Activated B cell treated with CpG ODN at 0.5 μM for 24 hours (primary cell): ENCODE measurements at places on chromosomes 7 and 10. TPM values are rescaled to one million over a fixed set of nuclear protein-coding genes. Genes with fewer than 3 reads are reported as not detected.

- no peak for DNase-seq
- no peaks in the 10 kb centered on the region for H3K36me3 ChIP-seq
- no peaks in the 10 kb centered on the region for H3K4me1 ChIP-seq
- H3K4me3 ChIP-seq: no peak overlapping the region
- no peaks in the 10 kb centered on the region for H3K27me3 ChIP-seq
- no peak overlapping the region for H3K27ac ChIP-seq
These were observed 50.9 kb downstream of the GLI3 start for GRCh38 chr7:42186151-42186550.

- no peaks in the 10 kb centered on the region for H3K27me3 ChIP-seq
- peaks cover 5% of the 10 kb centered on the region for H3K4me1 ChIP-seq
- DNase-seq: no peak
- no peak overlapping the region for H3K4me3 ChIP-seq
These were observed 21.0 kb upstream of the CCDC71L start for GRCh38 chr7:106681815-106682495.

GRCh38 chr7:46391231-46392201 is 470.4 kb upstream of the IGFBP3 start:
- H3K4me3 ChIP-seq: no peak overlapping the region
- no peaks in the 10 kb centered on the region for H3K27me3 ChIP-seq
- H3K27ac ChIP-seq: no peak overlapping the region
- no peak for DNase-seq
- no peaks in the 10 kb centered on the region for H3K36me3 ChIP-seq
- H3K4me1 ChIP-seq: no peaks in the 10 kb centered on the region

DNA sequence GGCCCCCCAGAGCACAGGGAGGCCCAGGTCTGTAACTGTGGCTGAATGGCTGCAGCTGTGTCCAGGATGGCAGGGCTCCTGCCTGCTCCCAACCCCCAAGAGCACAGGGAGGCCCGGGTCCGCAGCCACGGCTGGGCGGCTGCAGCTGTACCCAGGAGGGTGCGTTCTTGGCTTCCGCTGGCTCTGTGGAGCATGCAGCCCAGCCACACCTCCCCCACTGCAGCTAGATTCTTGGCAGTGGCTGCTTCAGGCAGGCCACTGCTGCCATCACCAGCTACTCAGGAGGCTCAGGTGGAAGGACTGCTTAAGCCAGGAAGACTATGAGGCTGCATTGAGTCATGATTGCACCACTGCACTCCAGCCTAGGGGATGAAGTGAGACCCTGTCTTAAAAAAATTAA is 27.9 kb downstream of the C7orf25 start:
- H3K4me3 ChIP-seq: no peak overlapping the region
- peaks cover 54% of the 10 kb centered on the region for H3K4me1 ChIP-seq
- no peak overlapping the region for H3K27ac ChIP-seq
- H3K36me3 ChIP-seq: peaks cover 1% of the 10 kb centered on the region

DNA sequence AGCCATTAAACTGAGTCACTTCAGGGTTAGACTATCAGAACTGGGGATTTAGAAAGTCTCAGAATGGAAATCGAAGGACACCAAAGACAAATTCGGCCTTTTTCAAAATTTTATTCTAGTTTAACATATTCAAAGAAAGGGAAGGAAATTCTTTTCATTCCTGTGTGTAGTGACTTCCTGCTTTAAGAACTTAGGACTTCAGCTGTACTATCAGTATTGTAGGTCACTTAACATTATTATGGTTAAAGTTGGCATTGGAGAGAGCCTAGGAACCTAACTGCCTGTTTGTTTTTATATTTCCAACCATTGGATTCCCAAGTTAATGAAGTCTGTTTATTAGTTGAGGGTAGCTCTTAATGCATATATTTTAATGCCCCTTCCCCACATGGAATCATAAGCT is 63.7 kb downstream of the PTEN start:
- no peak overlapping the region for H3K4me3 ChIP-seq
- H3K27ac ChIP-seq: no peak overlapping the region
- no peaks in the 10 kb centered on the region for H3K27me3 ChIP-seq
- peaks cover 86% of the 10 kb centered on the region for H3K4me1 ChIP-seq
- DNase-seq: no peak

- no peaks in the 10 kb centered on the region for H3K36me3 ChIP-seq
- H3K27ac ChIP-seq: no peak overlapping the region
- no peaks in the 10 kb centered on the region for H3K4me1 ChIP-seq
- H3K27me3 ChIP-seq: no peaks in the 10 kb centered on the region
- DNase-seq: no peak
These were observed 418.9 kb downstream of the DGKB start for GRCh38 chr7:14483663-14484062.

GRCh38 chr7:1873070-1873405 is 203.0 kb downstream of the ELFN1 start:
- no peak overlapping the region for H3K27ac ChIP-seq
- DNase-seq: no peak
- no peak overlapping the region for H3K4me3 ChIP-seq
- peaks cover 9% of the 10 kb centered on the region for H3K36me3 ChIP-seq
- H3K27me3 ChIP-seq: no peaks in the 10 kb centered on the region
- H3K4me1 ChIP-seq: peaks cover 10% of the 10 kb centered on the region

- H3K4me1 ChIP-seq: no peaks in the 10 kb centered on the region
- no peaks in the 10 kb centered on the region for H3K27me3 ChIP-seq
- H3K4me3 ChIP-seq: no peak overlapping the region
These were observed 22.0 kb downstream of the SUN1 start for GRCh38 chr7:854118-854775.

Gene NXPH1
- not detected in 2 replicates for total RNA-seq

Gene TFR2
- 7.5 and 8.5 TPM in 2 replicates for total RNA-seq

Gene ZCCHC24
- total RNA-seq: 1.1 and 1.3 TPM in 2 replicates

Gene MSRB2
- total RNA-seq: 4.1 and 4.6 TPM in 2 replicates

Gene LRRC4
- total RNA-seq: 0.07 and 0.16 TPM in 2 replicates
